NAMALWA (cell line): ENCODE measurements at places on chromosomes 1 and 21.

DNA sequence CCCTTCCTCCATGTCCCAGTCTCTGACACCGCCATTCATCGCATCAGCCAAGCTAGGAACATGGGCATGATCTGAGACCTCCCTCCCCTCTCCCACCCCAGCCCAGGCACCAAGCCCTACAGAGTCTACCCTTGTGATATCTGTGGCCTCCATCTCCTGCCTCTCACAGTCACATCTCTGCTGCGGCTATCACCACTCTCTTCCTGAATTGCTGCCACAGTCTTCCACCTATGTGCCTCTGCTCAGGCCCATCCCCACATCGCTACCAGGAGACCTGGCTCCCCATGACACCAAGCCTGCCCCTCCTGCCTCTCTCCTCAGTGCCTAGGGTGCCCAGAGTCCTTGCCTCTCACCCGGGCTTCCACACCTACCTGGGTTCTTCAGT, 82.7 kb upstream of the BCAR3 start:
- no peak for DNase-seq

GRCh38 chr1:41041614-41042270, 20.2 kb upstream of the SLFNL1 start:
- no peak for DNase-seq

DNA sequence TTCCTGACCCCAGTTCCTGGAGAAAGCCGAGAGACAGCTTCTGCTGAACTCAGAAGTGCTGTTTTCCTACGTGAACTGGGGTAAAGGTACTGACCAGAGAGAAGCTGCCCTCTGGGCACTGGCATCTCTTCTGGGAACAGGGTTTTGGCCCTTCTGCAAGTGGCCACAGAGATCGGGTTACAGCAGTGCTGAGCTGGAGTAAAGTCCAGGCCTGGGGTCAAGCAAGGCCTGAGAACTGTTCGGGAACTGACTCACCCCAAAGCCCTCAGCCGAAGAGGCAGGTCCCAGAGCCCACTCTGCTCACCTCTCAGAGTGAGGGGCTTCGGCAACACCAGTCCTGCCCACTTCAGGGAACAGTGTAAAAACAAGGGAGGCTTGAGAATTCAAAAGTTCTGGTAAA, 177.2 kb upstream of the RUNX1 start:
- no peak for DNase-seq

GRCh38 chr1:46274225-46275029, 26.9 kb downstream of the RAD54L start:
- no peak for DNase-seq

GRCh38 chr1:153563991-153564390, 1.7 kb downstream of the S100A2 start:
- no peak for DNase-seq

- DNase-seq, result peak; percentile 76
Observed at GRCh38 chr21:34545079-34545884, 33.3 kb upstream of the KCNE1 start.

- no peak for DNase-seq
Observed at GRCh38 chr21:31530364-31530763, 129.1 kb upstream of the SOD1 start.

- DNase-seq, result no peak
Observed at GRCh38 chr1:17355898-17356297, 16.1 kb upstream of the PADI6 start.

DNA sequence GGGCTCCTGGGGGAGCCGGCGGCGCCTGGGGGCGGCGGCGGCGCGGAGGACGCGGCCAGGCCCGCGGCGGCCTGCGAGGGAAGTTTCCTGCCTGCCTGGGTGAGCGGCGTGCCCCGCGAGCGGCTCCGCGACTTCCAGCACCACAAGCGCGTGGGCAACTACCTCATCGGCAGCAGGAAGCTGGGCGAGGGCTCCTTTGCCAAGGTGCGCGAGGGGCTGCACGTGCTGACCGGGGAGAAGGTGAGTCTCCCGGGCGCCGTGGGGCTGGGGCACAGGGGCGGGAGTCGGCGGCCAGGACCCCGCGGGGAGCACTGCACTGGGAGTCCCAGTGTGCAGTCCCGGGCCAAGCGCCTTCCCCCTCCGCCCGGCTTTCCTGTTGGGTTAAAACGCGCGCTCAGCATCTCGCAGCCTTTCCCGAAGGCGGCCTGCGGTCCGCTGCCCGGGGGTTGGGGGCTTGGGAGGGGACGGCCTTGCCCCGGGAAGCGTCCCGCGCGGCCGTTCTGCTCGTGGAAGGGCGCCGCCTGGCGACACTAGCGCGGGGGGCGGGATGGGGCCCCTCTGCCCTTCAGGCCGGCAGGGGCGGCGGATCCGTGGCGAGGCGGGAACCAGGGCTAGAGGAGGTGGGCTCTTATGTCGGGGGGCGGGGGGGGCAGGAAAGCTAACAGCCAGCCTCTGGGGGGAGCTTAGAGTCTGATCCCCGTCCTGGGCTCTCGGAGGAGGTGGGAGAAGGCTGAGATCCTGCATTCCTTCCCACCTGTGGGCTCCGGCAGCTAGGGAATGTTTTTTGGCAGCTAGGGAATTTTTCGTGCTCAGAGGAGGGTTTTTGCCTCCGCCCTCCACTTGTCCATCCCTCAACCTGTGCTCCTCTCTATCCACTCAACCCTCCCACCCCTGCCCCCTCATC, 1.1 kb downstream of the HUNK start:
- DNase-seq, result peak; percentile 52

GRCh38 chr1:45630429-45630828, 6.6 kb upstream of the CCDC17 start:
- no peak for DNase-seq

DNA sequence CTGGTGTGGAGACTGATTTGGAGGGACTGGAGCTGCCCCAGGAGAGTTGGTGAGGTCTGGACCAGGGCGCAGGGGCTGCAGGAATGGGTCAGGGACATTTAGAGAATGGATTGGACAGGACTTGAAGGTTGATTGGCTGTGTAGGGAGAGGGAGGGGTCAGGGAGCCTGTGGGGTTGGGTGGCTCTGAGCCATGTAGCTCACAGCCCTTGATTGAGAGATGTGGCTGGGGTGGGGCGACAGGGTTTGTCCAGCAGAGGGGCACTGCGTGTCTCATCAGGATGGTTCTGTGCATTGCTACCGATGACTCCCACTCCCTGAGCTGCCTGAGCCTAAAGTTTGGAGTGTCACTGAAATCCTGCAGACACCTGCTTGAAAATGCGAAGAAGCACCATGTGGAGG, 12.1 kb downstream of the AZIN2 start:
- DNase-seq, result no peak
